Activated CD4-positive, alpha-beta T cell treated with anti-CD3 and anti-CD28 coated beads, Interleukin-2, amount 50 U/mL, for 4 hours (primary cell): ENCODE measurements at places on chromosomes 12 and 14.
A peak's percentile ranks its signal among the peaks of the same experiment; 100 is the strongest.

DNA sequence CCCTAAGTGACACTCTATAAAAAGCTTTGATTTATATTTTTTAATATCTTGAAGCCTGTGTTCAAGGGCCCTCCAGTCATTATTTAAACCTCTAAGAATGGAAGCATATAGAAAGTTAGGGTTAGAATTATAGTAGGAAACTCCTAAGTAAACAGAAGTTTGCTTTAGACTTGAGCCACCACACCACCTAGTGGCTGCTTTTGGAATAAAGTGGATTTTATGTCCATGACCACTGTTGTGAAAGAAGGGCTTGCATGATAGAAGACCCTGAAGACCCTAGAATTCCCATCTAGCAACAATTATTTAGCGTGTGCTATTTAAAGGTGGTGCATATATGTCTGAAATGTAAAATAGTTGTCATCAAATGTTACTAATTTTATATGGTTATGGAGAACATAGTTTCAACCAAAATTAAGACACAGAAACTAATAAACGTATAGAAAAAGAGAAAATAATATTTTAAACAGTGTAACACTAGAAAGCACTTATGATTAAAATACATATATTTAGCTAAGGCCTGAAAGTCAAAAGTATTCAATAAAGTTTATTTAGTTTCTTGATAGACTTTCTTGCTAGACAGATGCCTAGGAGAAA is 21.3 kb downstream of the LRRIQ1 start:
- DNase-seq: no peak

GRCh38 chr12:115609347-115609746 is 668.1 kb downstream of the MED13L start:
- no peak for DNase-seq

GRCh38 chr12:110468214-110469048 is at the start of the genes FAM216A and GPN3:
Gene FAM216A, plus strand, starts transcription at chr12:110468845. Its CDS starts 31 bp downstream, at chr12:110468876.
Gene GPN3, minus strand, starts transcription at chr12:110468257. Its CDS starts 54 bp downstream, at chr12:110468203.
- peak; percentile 92 for DNase-seq

DNA sequence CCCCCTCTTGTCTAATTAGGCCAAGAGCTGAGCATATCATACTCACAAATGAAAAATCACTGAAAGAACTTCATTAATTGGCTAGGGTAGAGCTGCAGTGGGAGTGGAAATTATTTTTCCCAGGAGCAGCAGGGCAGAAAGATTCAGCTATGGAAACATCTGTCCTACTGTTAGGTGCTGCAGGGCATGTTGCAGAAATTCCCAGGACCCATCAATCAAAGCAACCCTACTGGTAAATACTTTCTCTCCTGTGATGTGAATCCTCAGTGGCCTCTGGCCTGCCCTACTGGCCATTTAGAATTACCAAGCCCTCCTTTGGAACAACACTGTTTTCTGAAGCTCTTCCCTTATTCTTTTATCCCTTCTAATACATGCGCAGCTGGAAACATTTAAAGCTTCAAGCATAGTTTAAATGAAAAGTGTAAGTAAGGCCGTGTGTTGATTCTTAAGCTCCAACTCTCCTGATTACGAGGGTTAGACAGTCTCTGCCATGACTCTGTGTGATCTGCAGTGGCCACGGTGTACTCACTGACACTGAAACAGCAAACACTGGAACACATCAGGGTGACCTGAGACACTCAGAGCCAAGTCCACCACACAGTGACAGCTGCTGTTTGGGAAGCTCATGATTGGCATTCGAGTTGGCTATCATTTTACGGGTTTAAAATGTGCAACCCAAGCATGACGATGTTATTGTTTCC is 62.6 kb upstream of the TMCC3 start:
- DNase-seq: no peak

- no peak for DNase-seq
Measured at GRCh38 chr12:61412201-61412600, 848.0 kb upstream of the USP15 start.

DNA sequence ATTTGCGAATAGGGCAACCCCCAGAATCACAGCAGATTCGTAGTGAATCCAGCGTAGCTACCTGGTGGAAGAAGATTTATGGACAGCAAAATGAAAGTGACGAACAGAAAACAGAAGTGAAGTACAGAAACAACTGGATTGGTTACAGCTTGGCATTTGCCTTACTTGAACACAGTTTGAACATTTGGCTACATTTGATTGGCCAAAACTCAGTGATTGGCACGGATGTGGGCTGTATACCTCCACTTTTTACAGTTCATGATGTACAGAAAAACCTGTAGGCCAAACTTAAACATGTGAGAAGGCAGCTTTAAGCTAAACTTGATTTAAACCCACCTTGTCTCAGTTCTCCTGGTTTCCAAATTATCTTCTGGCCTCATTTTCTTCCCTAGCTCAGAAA is 49.9 kb upstream of the AMN1 start:
- DNase-seq: no peak

DNA sequence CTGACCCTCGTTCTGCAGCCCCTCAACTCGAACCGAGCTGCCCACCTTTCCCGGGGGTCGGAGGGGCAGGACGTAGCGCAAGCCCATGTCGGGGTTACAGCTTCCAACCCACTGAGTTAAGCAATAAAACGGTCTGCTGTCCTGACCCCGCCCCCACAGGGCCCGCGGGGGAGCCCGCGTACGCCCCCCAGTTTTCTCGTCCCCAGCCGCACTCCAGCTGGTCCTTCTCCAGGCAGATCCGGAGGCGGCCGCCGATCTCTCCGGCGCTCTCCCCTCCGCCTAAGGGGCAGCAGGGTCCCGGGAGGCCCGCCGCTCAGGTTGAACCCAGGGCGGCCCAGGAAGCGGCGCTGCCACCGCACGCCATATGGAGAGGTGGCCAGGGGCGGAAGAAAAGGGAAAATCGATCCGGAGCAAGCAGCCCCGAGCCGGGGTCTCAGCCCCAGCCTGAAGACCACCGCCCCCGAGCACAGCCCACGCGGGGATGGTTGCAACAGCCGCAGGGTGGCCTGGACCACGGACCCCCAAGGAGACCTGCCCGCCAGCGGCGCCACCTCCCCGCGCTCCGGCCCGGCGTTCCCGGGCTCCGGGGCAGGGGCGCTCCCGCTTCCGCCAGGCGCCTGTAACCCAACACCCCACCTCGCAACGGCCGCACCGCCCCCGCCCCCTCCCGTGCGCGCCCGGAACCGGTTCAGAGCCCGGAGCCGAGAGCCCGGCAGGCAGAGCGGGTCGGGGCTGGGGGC is 760 bp downstream of the ACTN1 start:
- peak; percentile 23 for DNase-seq

- peak; percentile 41 for DNase-seq
Measured at GRCh38 chr12:6062757-6063735, 61.4 kb downstream of the VWF start.
